ENCODE measurements at places on chromosomes 7 and 10. TPM values are rescaled to one million over a fixed set of nuclear protein-coding genes. Genes with fewer than 3 reads are reported as not detected.
A peak's percentile ranks its signal among the peaks of the same experiment; 100 is the strongest.

- no peaks in the 10 kb centered on the region for H3K36me3 ChIP-seq
- no peak overlapping the region for H3K27ac ChIP-seq
- H3K4me1 ChIP-seq = no peaks in the 10 kb centered on the region
- DNase-seq = no peak
- H3K4me3 ChIP-seq = no peak overlapping the region
Measured at GRCh38 chr7:70919481-70920073, 212.4 kb upstream of the GALNT17 start.

DNA sequence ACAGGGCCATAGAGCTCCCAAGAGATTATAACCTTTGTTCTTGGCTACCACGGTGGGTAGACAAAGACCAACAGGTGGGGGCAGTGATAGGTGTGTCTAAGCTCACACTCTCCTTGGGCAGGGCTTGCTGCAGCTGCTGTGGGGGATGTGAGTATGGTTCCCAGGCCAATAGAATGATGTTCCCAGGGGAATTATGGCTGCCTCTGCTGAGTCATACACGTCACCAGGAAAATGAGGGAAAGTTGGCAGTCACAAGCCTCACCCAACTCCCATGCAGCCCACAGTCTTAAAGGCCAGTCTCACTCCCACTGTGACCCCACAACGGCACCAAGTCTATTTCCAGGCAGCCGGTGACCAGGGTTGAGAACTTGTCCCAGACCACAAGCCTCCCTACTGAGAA is 453.4 kb upstream of the PODXL start:
- no peak overlapping the region for H3K4me3 ChIP-seq
- no peaks in the 10 kb centered on the region for H3K4me1 ChIP-seq
- H3K36me3 ChIP-seq = no peaks in the 10 kb centered on the region
- no peak overlapping the region for H3K27ac ChIP-seq

GRCh38 chr10:7534480-7534852 is 123.6 kb upstream of the SFMBT2 start:
- H3K27me3 ChIP-seq = no peaks in the 10 kb centered on the region
- H3K27ac ChIP-seq = no peak overlapping the region
- no peak overlapping the region for H3K4me3 ChIP-seq

DNA sequence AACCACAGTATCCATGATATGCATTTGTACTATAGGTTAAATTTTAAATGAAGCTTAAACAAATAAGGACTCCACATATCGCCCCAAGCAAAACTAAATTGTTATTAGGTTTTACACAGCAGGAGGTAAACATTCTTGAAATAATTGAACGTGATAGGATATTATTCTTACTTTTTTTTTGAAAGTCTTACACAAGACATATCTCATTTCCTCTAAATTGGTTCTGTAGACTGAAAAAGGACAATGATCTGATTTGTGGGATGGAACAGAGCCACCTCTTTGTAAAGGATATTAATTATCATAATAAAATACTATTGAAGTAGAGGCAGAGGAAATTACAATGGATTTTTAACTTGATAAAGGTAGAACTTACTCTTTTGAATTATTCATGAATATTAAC is 155.1 kb upstream of the SEMA3D start:
- no peaks in the 10 kb centered on the region for H3K27me3 ChIP-seq
- no peak overlapping the region for H3K4me3 ChIP-seq
- no peak for DNase-seq
- H3K27ac ChIP-seq = no peak overlapping the region

The MSMB gene
- not detected for total RNA-seq

DNA sequence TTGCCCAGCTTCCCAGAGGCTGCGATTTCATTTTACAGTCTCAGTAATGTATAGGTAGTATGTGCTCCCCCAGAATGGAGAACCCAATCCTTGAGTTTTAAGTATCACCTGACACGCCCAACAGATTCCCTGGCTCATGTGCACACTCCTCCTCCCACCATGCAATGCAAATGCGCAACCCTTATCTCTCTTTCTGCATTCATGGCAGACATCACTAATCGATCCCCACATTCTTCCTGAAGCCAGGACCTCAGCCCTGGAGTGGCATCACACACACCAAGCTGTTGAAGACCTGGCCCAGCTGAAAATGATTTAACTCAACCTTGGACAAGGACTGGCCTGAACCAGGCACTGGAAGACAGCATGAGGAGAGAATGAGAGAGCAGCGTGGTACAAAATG is 68.4 kb downstream of the ZRANB1 start:
- H3K4me1 ChIP-seq = peaks cover 26% of the 10 kb centered on the region
- H3K36me3 ChIP-seq = peaks cover 4% of the 10 kb centered on the region
- H3K27me3 ChIP-seq = no peaks in the 10 kb centered on the region
- DNase-seq = peak; percentile 2
- no peak overlapping the region for H3K27ac ChIP-seq

DNA sequence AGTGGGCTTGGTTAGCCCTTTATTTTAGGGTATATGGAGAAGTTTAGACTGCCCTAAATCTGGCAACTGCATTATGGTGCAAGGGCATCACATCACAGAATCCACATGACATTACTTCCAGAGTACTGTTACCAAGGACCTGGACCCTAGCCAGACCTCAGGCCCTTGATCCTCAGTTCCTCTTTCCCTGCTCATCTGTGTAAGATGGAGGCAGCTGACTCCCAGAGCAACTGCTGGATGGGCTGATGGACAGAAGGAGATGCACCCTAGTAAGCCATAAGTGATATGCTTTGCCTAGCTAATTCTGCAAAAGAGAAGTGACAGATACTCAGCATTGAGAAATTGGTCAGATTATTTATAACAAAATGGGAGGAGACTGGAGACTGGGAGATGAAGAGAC is 131.7 kb downstream of the DYNC1I1 start:
- H3K4me1 ChIP-seq = peaks cover 6% of the 10 kb centered on the region
- H3K36me3 ChIP-seq = no peaks in the 10 kb centered on the region
- H3K27me3 ChIP-seq = no peaks in the 10 kb centered on the region
- no peak for DNase-seq
- no peak overlapping the region for H3K4me3 ChIP-seq
- no peak overlapping the region for H3K27ac ChIP-seq

DNA sequence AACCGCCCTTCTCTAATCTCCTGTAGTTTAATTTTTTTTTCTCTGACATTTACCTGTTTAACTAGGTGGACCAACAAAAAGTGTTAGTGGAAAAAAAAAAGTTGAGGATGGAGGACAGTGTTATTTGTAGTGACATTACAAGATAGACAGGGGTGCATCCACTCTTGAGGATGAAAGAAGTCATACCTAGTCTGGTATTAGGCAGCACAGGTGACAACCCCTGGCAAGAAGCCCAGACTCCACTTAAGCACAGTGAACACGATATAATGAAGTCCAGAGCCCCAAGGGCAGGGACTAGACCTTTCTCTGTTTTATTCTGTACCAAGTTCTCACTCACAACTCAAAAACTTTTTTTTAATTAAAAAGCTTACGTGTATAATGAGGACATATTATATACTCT is 268.4 kb downstream of the GPR37 start:
- no peaks in the 10 kb centered on the region for H3K27me3 ChIP-seq
- no peak for DNase-seq
- H3K36me3 ChIP-seq = no peaks in the 10 kb centered on the region
- H3K4me3 ChIP-seq = no peak overlapping the region
- no peaks in the 10 kb centered on the region for H3K4me1 ChIP-seq

DNA sequence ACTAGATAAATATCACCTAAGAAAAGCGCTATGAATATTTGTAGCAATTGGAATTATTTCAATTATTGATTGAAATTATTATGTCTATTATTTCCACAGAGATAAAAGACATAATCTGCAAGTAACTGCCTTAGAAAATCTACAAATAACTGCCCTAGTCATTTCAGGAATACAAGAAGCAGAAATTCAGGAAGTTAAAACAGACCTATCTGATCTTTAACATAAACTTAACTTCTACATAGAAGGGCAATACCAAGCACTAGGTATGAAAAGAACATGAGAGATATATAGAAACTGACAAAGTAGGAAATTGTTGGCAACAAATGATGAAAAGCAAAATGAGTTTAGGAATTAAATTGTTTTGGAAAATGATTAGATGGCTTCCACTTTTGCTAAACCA is 31.8 kb upstream of the AKR1B10 start:
- H3K27me3 ChIP-seq = no peaks in the 10 kb centered on the region
- DNase-seq = no peak
- no peak overlapping the region for H3K27ac ChIP-seq
- no peak overlapping the region for H3K4me3 ChIP-seq
- H3K4me1 ChIP-seq = no peaks in the 10 kb centered on the region

DNA sequence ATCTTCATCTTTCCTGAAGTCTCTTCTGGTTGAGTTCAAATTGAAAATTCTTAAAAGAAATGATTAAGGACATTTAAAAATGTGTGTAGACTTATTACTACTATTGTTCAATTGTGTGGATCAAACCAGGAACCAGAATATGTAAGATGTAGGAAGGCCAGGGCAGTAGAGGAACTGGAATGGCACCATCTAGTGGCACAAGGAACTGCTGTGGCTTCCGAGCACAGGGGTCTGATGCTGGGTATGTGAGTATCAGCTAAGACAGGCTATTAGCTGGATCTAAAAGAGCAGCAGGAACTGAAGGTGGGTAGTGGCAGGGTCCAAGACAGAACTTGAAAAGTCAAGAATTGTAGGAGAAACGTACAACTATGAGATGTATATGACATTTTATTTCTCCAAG is 247.3 kb downstream of the SEMA3A start:
- H3K27me3 ChIP-seq = no peaks in the 10 kb centered on the region
- no peak for DNase-seq
- no peaks in the 10 kb centered on the region for H3K36me3 ChIP-seq
- H3K27ac ChIP-seq = no peak overlapping the region
- H3K4me3 ChIP-seq = no peak overlapping the region
- H3K4me1 ChIP-seq = no peaks in the 10 kb centered on the region

The ZMIZ1 gene
- total RNA-seq = 37.1 TPM

DNA sequence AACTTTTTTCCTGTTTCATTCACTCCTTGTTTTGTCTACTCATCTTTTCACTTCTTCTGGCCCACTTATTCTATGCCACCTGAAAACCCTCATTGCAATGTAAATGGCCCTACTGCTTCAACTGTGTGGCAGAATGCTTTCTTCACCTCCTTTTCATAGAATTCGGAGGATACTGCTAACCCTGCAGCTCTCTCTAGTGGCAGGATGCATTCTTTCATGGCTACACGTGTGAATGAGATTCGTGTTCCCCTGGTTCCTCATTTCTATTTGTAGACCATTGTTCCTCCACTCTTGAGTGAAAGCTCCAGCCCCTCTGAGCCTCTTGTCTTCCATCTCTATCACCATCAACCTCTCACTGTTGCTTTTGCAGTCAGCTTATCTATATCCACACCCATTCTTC is 20.9 kb upstream of the CYP26C1 start:
- H3K27me3 ChIP-seq = no peaks in the 10 kb centered on the region
- DNase-seq = no peak
- peaks cover 1% of the 10 kb centered on the region for H3K4me1 ChIP-seq
- H3K27ac ChIP-seq = no peak overlapping the region

The MMP21 gene
- total RNA-seq = not detected

DNA sequence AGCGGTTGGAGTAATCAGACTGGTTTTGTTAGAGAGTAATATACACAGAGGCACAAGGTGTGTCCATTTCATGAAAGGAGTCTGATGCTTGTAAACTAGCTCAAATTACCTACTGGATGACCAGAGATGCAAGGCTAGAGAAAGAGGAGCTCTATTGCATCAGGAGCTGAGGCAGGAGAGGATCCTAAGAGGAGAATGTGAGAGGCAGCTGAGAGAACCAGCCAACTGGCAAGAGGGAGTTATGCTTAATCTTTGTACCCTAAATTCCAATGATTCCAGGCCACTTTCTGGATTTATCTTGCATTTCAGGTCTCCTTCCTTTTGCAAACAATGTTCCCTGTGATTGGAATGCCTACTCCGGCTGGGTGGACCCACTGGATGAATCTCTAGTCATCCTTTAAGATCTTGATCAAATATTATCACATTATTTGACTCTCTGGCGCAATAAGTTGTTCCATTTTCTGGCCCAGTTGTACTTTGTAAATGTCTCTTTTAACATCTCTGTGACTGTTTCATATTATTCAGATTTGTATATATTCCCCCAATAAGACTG is 57.5 kb upstream of the PTPN12 start:
- H3K4me1 ChIP-seq = no peaks in the 10 kb centered on the region
- DNase-seq = no peak
- no peaks in the 10 kb centered on the region for H3K36me3 ChIP-seq

The CPVL gene
- total RNA-seq = 22.5 TPM

GRCh38 chr7:64619705-64620104 is 46.2 kb upstream of the ZNF107 start:
- H3K4me3 ChIP-seq = no peak overlapping the region
- DNase-seq = no peak
- H3K27me3 ChIP-seq = no peaks in the 10 kb centered on the region
- no peak overlapping the region for H3K27ac ChIP-seq

DNA sequence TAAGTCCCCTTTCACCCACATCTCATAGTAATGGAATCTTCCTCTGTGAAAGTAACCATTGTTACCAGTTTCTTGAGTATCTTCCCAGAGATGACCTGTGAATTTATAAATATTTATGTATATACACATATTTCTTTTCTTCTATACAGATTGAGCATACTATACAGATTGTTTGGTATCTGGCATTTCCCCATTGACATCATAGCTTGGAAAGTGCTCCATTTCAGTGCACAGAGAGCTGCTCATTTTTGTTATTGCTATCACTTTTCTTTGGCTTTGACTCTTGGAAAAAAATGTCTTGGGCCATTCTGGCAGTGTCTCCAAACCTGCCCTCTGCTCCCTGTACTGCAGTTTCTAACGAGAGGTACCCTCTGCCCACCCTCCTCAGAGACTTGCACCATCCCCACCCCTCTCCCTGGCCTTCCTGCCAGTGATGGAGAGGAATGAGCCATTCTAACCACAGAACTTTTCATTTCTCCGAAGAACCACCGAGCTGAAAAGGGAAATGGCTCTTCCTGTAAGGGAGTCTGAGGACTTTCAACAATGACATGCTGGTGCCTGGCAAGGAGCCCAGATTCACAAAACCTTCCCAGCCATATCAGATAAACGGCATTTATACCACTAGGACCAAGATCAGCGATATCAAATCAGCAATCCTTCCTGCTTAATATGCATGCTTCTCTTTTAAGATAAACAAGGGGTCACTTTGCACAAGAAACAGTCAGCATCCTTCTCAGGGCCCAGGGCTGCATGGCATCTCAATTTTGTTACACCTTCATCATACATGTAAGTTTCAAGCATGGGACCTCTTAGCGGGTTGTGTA is 19.7 kb upstream of the CCSER2 start:
- DNase-seq = no peak
- no peaks in the 10 kb centered on the region for H3K4me1 ChIP-seq
- no peak overlapping the region for H3K4me3 ChIP-seq
- no peaks in the 10 kb centered on the region for H3K36me3 ChIP-seq
- H3K27ac ChIP-seq = no peak overlapping the region
- no peaks in the 10 kb centered on the region for H3K27me3 ChIP-seq

DNA sequence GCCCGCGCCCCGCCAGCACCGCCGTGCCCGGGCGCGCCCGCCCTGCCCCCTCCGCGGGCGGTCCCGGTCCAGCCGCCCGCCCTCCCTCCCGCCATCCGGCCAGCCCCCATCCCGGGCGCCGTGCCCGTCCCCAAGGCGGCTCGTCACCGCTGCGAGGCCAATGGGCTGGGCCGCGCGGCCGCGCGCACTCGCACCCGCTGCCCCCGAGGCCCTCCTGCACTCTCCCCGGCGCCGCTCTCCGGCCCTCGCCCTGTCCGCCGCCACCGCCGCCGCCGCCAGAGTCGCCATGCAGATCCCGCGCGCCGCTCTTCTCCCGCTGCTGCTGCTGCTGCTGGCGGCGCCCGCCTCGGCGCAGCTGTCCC is at the start of gene HTRA1:
Gene HTRA1 (plus strand): TSS at position 187 of the 362 bp plus-strand sequence. CDS start 100 bp downstream, at position 287.
- H3K4me1 ChIP-seq = peaks cover 3% of the 10 kb centered on the region
- no peaks in the 10 kb centered on the region for H3K27me3 ChIP-seq
- H3K27ac ChIP-seq = peak within 1 kb of the TSS; percentile 88
- peak within 1 kb of the TSS; percentile 71 for H3K4me3 ChIP-seq
- DNase-seq = peak; percentile 92
- H3K36me3 ChIP-seq = no peaks in the 10 kb centered on the region

Measured in sigmoid colon (tissue), 7 donors.